Right atrium auricular region (tissue), 2 donors: ENCODE measurements at places on chromosomes 2 and 18. TPM values are rescaled to one million over a fixed set of nuclear protein-coding genes. Genes with fewer than 3 reads are reported as not detected.

SERPINB13 gene
- total RNA-seq, result not detected

UBE2F gene
- total RNA-seq, result 78.4 TPM

- DNase-seq, result no peak
Measured at GRCh38 chr18:43777636-43778304, 500.5 kb upstream of the SYT4 start.

DNA sequence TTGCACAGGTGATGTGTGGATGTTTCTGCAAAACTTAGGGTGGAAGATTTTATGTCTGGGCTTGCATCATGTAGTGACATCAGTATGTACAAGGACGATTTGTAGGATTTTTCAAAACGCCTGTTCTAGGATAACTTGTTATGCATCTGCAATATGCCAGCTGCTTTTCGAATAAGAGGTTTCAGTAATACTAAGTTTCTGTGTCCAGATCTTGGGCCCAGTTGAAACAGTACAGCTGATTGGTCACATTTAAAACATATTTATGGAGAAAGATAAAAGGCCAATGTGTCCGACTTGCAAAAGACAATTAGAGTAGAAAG, 1.2 kb downstream of the PTPN4 start:
- no peak for DNase-seq

DNA sequence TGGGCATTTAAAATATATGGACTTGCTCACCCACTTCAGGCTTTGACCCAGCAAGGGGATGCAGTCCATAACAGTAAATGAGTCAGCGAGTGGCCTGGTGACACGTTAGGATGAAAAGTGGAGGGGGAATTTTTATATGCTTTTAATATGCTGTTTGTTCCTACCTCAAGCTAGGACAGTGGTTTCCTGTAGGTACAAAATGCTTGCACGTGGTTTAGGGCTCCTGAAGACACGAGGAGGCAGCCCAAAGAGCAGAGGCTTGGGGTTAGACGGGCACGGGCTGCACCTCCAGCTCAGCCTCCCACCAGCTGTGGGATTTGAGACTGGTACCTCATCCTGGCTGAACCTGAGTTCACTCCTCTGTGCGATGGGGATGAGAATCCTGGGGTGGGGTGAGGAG, 306.2 kb upstream of the CXCR4 start:
- DNase-seq, result no peak

PIAS2 gene
- total RNA-seq, result 14.3 TPM

LAMA1 gene
- 0.15 TPM for total RNA-seq

DNA sequence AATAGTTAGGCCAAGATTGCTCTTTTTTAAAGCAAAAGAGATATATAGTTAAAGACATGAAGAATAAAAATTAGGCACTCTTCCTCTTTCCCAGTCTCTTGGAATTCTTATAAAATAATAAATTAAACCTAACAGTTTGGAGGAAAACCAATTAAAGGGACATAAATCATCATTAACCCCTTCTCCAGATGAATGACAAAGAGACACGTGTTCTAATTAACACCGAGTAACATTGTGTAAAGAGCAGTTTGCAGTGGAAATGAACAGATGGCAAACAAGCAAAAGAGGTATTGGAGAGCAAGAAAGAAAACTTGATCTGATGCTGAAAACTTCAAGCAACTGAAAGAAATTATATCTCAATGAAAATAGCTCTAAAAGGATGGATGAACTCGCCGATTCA, 48.4 kb downstream of the BCL2 start:
- DNase-seq, result no peak

DNA sequence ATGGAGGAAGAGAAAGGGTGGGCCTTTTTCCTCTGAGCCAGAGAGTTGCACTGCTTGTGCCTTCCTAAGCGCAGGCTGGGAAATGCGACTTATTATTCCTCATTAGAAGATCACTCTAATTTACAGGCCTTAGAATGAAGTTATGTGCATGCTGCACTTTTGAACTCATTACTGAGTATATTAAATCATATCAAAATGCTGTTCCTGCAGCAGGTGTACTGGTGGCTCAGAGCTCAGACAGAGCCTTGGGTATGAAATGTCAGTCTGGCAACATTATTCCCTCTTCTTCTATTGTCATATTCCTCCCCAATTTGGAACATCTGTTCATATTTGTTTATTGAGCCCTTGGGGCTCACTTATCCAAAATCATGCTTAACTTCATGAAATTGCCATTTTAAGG, 85.5 kb downstream of the ADCYAP1 start:
- no peak for DNase-seq

GRCh38 chr2:52222128-52222527, 1190.2 kb upstream of the NRXN1 start:
- DNase-seq, result no peak

DNA sequence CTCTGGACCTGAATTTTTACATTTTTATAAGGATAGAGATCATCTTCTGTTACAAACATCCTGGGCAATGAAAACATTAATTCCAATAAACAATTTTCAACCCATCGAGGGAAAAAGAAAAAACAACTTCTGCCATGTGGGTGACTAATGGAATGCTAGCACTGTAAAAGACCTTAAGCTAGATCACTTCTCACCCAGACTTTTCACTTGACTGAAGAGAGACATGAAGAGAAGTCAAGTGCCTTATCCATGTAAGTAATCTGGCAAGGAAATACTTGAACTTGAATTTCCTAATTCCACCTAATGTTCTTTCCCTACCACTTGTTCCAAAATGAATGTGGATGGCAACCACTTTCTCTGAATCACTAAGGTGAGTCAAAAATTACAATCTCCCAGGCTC, 98.3 kb upstream of the ACVR1C start:
- DNase-seq, result no peak

NETO1 gene
- total RNA-seq, result 1.5 TPM

GRCh38 chr2:26299471-26300101, 46.4 kb upstream of the SELENOI start:
- no peak for DNase-seq

GRCh38 chr2:215399067-215399716, 36.7 kb downstream of the FN1 start:
- no peak for DNase-seq

ARHGAP15 gene
- 6.9 TPM for total RNA-seq

FAM110C gene
- 8.3 TPM for total RNA-seq

- DNase-seq, result no peak
Measured at GRCh38 chr18:7147399-7147798, 29.8 kb upstream of the LAMA1 start.

GRCh38 chr2:59237311-59237710, 996.2 kb upstream of the FANCL start:
- no peak for DNase-seq

GRCh38 chr2:129101186-129101585, 782.5 kb upstream of the HS6ST1 start:
- DNase-seq, result no peak

GRCh38 chr2:217650716-217651360, 352.0 kb downstream of the TNS1 start:
- DNase-seq, result no peak

GRCh38 chr2:69138793-69139459, 125.9 kb downstream of the ANTXR1 start:
- peak; percentile 71 for DNase-seq

SAG gene
- total RNA-seq, result not detected

- no peak for DNase-seq
Measured at GRCh38 chr2:226383461-226383860, 416.2 kb downstream of the IRS1 start.

DNA sequence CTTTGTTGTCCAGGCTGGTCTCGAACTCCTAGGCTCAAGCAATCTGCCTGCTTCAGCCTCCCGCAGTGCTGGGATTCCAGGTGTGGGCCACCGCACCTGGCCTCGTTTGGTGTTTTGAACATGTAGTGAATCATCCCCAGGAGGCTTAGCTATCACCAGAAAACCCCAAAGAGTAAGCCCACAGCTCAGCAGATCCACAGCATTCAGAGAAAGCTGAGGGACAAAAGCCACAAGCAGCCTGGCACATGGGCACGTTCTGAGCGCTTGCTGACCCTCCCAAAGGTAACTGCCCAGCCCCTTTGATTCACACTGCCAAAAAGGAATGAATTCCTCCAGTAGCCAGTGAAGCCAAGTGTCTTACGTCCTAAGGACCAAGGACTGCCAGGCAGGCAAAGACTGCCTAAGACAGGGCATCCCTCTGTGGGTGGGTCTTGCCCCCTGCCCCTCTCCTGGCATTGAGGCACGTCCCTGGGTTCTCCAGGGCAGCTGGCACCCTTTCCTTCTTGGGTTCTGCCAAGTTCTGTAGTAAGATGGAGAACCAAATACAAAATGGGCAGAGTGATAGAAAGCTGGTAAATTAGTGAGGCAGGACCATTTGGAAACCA, 31.7 kb downstream of the MBP start:
- no peak for DNase-seq

MCM6 gene
- total RNA-seq, result 4.4 TPM

DNA sequence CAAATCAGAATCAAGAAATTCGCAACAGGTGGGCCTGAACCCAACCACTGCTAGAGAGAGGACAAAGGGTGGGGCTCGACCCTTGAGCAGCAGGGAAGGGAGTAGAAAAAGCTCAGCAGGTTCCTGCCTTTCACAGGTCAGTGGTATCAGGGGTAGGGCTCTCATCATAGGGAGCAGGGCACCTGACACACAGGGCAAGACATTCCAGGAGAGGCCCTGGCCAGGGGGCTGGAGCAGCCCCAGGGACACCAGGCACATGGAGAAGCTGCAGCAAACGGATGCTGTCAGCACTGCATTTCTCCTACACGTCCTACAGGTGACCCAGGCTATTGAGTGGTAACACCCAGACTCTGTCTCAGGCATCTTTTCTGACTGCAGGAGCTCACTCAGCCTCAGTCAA, 17.2 kb upstream of the MLPH start:
- DNase-seq, result no peak

DNA sequence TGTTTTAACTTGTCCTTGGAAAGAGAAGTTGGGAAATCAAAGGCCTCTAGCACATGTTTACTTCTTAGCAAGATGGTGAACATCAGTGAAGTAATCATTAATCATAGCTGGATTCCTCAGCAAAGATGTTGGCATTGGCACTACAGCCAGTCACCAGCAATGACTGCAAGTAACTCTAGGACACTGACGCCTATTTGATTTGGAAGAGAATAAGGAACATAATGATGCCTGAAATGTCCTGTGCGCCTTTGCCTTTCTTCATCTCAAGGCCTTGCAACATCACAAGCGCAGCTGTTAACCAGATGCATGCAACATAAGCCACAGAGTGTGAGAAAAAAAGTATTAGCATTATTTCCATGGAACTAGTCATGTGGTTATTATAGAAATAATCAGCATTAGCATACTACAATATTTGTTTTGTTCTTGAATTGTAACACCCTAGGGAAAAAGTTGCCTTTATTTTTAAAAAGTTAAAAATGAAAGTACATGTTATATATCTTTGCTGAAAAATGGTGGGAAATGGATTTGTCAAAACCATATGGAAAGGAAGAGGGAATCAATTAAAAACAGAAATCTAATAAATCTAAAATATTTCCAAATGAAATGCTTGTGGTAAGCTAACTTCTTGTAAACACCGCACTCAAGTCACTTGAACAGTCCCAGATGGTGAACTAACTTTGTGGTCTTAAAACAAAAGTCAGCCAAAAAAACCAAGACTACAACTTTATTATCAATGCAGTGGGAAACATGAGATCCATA, 55.6 kb downstream of the THADA start:
- peak; percentile 92 for DNase-seq

GRCh38 chr2:150468350-150468960, 19.0 kb downstream of the RND3 start:
- DNase-seq, result no peak
